ENCODE measurements at places on chromosomes 3 and 15.

GRCh38 chr3:133055339-133055738 lies 17.1 kb downstream of the TMEM108 start:
- DNase-seq = no peak

- DNase-seq = no peak
Observed at GRCh38 chr15:70316059-70316600, 218.4 kb upstream of the TLE3 start.

DNA sequence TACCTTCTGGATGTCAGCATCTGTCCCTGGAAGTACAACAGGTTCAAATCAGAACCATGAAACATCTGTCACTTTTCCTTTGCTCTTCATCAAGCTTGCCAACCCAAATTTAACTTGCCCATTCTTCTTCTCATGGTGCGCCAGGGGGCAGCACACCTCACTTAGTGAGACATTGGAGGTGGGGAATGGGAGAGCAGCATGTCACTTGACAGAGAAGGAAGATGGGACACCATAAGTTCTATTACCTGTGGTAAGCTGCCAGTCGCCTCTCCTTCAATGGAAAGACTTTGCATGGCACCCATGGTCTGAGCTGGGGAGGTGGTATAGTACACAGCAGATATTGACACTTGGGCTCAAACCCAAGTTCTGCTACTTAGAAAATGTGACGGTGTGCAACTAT lies 2.9 kb downstream of the SCN5A start:
- DNase-seq = no peak

DNA sequence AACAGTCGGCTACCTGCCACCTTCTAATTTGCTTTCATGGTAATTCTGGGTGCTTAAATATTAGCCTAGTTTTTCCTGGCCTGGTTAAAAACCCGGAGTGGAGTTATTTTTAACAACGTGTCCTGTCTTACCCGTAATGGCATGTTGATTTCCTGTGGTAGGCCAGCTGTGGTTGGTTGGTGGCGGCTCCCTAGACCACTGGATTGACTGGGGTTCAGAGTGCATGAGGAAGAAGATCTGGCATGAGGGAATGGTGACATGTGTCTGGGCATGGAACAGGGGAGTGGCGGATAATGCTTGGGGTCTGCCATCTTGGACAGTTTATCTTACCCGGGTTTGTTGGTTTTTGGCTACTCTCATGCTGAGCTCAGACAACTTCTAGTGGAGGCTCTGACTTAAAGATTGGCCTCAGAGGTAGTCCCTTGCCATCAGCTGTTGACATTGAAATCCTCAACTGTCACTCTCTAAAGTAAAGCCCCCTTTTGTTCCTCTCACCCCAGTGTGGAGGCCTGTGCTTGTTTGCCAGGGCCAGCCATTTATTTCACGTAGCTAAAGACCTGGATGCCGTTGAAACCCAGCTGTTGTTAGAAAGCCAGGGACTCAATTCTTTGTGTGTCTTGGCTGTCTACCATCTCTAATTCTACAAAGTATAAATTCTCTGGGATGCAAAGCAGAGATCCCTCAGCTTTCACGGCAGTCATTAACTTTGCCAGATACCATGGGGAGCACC lies 81.6 kb downstream of the DNASE1L3 start:
- no peak for DNase-seq

DNA sequence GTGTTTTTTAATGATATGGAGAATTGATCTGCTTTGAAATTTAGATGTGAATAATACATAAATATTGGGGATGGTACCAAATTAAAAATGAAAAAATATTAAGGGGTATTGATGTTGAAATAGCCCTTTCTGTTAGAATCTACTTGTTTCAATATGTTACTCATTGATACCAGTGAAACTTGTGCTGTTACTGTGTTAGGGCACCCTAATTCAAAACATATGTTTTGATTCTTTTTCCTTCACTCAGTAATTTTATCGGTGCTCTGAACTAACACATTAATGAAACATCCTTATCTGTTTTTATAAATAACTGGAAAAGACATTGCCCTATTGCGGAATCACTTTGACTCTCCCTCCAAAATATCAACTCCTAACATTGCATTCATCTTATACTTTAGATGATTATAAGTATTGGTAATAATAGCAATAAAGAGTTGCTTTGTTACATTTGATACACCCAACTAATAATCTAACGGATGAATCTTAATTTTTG lies 52.0 kb upstream of the CCNB2 start:
- DNase-seq = no peak

- no peak for DNase-seq
Observed at GRCh38 chr15:99613887-99614647, 48.3 kb downstream of the MEF2A start.

DNA sequence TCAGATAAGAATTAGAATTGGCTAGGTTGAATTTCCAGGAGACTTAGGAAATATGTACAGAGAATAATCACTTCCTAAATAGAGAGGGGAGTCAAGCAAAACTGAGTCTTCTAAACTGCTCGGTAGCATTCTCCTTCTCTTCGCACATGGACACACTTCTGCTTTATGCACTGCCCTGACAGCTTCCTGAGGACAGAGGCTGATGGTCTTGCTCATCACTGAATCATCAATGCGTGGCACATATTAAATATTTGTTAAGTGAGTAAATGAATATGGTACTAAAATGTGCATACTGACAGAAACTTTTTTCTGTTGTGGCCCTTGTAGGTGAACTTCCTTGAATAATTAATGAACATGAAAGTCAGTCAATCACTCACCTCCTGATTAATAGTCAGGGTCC lies 315.5 kb downstream of the FHIT start:
- DNase-seq = no peak

DNA sequence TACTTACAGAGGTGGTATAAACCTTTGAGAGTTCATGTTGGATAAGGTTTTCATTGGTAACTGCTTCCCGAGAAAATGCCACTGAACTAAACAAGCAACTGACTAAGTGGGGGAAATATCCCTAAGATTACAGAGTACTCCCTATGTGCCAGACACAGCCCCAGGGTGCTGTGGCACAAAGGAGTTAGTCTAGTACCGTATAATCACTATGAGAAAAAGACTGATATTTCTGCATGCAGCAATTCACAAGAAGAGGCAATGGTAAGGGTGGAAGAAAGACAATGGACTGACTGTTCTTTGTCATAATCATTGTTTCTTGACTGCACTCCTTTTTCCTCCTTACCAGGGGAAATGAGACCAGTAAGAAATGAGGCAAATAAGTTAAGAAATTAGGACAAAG lies 20.0 kb upstream of the SLC25A26 start:
- DNase-seq = no peak

- no peak for DNase-seq
Observed at GRCh38 chr3:9743548-9743947, 6.2 kb upstream of the OGG1 start.

DNA sequence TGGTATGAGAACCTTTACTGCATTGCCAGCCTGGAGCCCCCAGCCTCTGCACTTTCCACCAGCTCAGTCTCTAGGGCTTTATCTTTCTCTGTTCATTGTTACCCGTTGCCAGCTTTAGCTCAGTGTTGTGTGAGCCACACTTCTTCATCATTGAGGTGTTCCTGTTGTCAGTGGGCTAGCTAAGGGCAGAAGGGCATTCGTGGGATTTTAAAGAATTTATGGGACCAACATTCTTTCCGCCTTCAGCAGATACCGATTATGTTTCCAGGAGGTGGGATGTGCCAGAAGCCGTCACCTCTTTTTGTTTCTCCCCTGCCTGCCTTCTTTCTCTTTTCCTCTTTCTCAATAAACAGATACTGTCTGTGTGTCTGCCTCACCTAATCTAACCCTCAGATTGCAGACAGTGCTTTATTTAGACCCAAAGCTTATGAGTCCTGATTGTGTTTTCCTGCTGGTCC lies 64.5 kb downstream of the PGPEP1L start:
- no peak for DNase-seq

- DNase-seq = no peak
Observed at GRCh38 chr15:77633913-77634265, 1.2 kb upstream of the LINGO1 start.

DNA sequence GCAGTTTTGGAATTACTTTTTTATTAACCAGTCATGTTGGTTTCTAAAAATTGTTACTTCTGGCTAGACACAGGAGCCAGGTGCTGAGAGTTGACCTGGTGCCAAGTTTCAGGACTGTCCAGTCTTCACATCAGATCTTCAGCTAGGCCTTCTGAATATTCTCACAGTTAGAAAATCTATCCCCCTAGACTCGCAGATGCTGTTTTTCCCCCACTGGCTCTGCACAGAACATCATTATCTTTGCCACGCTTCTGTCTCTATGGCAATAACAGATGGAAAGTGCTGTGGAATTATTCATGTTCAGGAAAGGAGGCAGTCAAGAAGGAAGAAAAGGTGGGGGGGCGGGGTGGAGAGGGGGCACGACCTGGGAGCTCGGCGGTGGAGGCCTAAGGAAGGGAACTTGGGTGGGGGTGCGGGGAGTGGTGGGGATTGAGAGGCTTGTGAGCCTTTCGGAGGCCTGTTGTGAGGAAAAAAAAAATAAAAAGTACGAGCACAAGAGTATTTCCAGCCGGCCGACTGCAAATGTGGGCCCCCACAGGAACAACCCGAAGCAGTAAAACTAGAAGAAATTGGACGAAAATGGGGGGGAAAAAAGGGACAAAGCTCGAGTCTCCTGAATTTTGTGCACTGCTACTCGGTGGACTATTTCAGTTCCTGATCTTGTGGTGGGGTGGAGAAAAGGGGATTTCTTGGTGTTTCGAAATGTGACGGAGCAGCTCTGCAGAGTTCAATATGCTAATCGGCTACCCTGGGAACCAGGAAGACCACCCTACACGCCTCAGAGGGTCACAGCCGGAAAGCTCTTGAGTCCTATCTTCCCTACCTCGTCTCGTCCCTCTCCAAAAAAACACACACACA lies 1.5 kb upstream of the SKIL start:
- DNase-seq = no peak

GRCh38 chr3:45487508-45487907 lies 99.1 kb downstream of the LARS2 start:
- no peak for DNase-seq

GRCh38 chr3:196652961-196653795 lies 13.7 kb downstream of the NRROS start:
- DNase-seq = no peak

GRCh38 chr3:46097691-46098241 lies 70.5 kb upstream of the XCR1 start:
- DNase-seq = no peak

GRCh38 chr15:97694456-97694855 lies 266.0 kb upstream of the ARRDC4 start:
- DNase-seq = no peak

GRCh38 chr15:69992348-69992747 lies 105.4 kb downstream of the TLE3 start:
- no peak for DNase-seq

DNA sequence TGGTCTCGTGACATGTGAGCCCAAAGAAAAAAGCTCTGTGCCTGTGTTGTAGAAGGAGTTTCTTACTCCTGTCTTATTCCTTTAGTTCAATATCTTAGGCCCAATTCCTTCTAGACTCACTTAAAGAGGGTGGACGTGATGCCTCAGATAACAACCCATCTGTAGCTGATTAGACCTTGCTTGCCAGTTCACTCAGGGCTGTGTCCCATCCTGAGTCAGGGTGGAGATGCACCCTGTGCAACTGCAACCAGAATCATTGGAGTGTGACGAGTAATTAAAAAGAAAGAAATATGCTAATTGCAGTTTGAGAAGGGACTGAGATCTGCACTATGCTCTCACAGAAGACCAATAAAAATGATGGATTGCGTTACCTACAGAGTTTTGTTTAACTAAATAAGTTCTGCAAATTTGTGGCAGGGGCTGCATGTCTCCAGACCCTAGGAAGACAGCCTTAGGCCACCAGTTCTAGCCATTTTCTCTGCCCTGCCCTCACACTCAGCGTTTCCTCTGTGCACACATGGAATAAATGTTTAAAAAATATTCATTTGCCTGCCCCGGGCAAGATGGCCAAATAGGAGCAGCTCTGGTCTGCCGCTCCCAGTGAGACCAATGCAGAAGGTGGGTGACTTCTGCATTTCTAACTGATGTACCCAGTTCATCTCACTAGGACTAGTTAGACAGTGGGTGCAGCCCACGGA lies 83.0 kb downstream of the MOBP start:
- DNase-seq = no peak

DNA sequence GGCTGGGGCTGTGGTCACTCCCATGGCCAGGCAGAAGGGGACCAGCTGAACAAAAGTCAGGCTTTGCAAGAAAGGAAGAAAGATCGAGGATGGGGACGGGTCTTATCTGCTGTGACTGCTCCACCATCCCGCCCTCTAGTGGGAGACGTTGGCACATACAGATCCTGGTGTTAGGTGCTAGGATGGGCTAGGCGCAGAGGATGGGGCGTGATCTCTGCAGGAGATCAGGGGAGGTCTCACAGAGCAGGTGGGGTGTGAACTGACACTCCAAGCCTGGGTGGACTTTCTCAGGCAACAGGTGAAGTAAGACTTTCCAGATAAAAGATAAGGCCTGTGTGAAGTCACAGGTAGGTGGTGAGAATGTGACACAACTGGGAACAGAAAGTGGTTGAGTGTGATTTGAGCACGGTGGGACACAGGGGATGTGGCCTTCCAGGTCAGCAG lies 141.9 kb upstream of the SMAD3 start:
- no peak for DNase-seq

- DNase-seq = no peak
Observed at GRCh38 chr15:32721596-32721995, 3.8 kb downstream of the GREM1 start.

DNA sequence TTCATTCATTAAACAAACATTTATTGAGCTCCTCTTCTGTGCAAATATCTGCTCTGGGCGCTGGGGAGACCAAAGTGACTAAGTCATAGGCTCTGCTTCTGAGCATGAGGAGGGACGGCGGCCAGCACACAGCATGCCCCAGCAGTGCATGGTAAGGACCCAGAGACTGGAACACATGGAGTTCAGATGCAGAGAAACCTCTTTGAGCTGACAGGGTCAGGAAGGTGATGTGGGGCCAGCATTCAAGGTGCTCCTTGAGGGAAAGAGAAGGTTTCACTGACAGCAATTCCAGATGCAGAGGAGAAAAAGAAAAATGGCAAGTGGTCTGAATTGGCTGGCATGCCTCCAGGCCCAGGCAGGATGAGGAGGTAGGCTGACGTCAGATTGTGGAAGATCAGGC lies 234.5 kb downstream of the UACA start:
- DNase-seq = no peak

- DNase-seq = no peak
Observed at GRCh38 chr3:171187706-171188290, 161.3 kb upstream of the SLC2A2 start.

GRCh38 chr15:46778876-46779275 lies 938.4 kb upstream of the SEMA6D start:
- no peak for DNase-seq

DNA sequence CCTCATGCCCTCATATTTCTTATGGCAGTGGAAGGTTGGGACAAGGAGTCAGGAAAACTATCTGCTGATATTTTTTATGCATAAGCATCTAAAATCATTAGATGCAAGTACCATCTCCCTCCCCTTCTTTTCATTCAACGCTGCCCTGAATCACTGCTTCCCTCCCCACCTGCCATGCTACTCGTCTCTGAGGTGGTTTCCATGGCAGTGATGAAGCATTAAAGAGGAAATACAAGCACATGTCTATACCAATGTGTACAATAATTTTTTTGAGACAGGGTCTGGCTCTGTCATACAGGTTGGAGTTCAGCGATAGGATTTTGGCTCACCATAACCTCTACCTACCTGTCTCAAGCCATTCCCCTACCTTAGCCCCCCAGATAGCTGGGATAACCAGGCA lies 67.5 kb upstream of the SETMAR start:
- DNase-seq = no peak
